NCI-H1048 (cell line): ENCODE measurements at places on chromosomes 12 and 14.

DNA sequence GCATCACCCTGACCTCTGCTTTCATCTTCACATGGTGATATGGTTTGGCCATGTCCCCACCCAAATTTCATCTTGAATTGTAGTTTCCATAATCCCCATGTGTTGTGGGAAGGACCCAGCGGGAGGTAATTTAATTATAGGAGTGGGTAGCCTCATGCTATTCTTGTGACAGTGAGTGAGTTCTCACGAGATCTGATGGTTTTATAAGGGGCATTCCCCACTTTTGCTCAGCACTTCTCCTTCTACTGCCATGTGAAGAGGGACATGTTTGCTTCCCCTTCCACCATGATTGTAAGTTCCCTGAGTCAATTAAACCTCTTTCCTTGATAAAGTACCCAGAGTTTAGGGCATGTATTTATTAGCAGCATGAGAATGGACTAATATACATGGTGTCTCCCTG, 38.2 kb downstream of the TMBIM6 start:
- DNase-seq: no peak

- no peak for DNase-seq
These were observed 111.8 kb downstream of the PRIMA1 start for GRCh38 chr14:93676416-93676958.

GRCh38 chr12:3205742-3206519, 128.8 kb downstream of the TSPAN9 start:
- no peak for DNase-seq

GRCh38 chr14:72523424-72524294, 370.2 kb downstream of the DPF3 start:
- no peak for DNase-seq

- no peak for DNase-seq
These were observed 75.8 kb upstream of the GPR68 start for GRCh38 chr14:91320266-91320665.

DNA sequence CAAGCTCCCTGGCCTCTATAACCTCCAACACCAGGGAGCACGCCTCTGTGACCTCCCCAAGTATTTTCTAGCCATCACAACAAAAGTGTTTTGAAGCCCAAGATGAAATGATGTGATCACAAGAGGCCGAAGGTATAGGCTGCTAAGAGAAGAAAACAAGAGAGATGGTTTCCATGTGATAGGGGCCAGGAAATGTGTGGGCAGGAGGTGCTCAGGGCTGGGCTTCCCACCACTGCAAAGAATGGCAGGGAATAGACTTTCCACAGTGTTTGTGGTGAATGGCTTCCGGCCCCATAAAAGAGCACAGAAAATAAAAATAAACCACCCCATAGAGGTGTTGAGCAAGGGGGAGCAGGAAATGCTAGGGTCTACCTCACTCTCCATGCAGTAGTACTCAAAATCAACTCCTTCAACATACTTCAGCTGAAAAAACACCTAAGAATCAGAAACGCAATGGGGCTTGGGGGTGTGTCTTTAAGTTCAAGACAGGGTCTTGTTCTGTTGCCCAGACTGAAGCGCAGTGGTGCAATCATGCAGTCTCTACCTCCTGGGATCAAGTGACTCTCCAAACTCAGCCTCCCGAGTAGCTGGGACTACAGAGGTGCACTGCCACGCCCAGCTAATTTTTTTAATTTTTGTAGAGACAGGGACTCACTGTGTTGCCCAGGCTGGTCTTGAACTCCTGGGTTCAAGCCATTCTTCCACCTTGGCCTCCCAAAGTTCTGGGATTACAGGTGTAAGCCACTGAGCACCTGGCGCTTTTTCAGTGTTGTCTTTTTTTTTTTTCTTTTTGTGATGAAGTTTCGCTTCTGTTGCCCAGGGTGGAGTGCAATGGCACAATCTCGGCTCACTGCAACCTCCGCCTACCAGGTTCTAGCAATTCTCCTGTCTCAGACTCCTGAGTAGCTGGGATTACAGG, 27.1 kb downstream of the DAD1 start:
- DNase-seq: no peak
